Stimulated activated CD4-positive, alpha-beta T cell treated with anti-CD3 and anti-CD28 coated beads, Interleukin-12 subunit alpha, Interleukin-12 subunit beta, amount 100 ng/mL, for 48 hours (primary cell): ENCODE measurements at places on chromosomes 3 and 15.
A peak's percentile ranks its signal among the peaks of the same experiment; 100 is the strongest.

GRCh38 chr15:62389885-62390790, 225.1 kb upstream of the C2CD4B start:
- peak; percentile 38 for DNase-seq

DNA sequence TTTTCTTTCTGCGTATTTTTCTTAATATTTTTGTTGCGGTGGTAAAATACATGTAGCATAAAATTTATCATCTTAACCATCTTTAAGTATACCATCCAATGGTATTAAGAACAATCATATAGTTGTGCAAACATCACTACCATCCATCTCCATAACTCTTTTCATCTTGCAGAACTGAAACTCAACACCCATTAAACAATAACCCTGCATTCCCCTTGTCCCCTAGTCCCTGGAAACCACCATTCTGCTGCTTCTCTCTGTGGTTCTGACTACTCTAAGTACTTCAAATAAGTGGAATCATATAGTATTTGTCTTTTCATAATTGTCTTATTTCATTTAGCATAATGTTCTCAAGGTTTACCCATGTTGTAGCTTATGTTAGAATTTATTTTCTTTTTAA, 67.3 kb upstream of the EOMES start:
- no peak for DNase-seq

DNA sequence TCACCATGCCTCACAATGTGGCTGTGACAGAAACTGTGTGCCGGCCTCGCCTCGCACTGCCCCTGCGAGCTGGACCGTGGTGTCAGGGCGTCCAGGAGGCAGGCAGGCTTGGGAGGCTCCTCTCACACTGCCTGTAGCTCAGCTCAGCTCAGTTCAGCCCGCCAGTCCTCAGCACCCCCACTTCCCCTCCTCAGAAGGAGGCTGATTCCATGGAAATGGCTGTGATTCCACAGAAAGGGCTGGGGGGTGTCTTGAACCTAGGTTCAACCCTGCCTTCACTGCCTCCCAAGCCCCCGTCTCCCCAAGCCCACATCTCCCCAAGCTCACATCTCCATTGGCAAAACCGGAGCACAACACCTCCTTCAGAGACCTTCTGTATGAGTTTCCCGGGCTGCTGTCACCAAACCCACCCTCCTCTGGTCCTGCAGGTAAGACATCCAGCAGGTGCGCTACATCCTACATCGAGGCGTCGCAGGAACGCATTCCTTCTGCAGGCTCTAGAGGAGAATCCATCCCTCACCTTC, 94.0 kb downstream of the OCA2 start:
- DNase-seq: no peak

- no peak for DNase-seq
Observed at GRCh38 chr15:52511084-52511483, 17.6 kb downstream of the MYO5A start.

DNA sequence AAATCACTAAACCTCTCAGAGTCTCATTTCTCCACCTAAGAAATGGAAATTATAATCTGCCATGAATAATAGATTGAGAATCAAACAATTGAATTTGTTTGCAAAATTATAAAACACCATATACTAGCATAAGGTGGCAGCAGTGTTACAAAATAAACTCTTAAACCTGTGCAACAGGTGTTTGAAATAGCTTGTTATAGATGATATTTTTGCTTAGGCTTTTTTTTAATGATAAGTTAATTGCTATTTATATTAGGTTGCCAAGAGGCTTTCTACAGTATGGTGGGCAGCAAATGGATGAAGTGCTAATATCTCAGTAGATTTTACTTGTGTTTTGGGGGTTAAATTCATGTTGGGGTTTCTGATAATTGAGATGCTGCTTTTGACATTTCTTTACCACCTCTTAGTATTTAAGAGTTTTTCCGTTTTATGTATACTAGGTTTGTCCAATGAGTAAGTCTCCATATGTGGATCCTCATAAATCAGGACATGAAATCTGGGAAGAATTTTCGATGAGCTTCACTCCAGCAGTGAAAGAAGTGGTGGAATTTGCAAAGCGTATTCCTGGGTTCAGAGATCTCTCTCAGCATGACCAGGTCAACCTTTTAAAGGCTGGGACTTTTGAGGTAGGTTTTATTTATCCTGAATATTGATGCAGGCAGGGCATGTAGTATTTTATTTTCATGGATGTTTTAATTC, 19.6 kb downstream of the NR1D2 start:
- DNase-seq: no peak

DNA sequence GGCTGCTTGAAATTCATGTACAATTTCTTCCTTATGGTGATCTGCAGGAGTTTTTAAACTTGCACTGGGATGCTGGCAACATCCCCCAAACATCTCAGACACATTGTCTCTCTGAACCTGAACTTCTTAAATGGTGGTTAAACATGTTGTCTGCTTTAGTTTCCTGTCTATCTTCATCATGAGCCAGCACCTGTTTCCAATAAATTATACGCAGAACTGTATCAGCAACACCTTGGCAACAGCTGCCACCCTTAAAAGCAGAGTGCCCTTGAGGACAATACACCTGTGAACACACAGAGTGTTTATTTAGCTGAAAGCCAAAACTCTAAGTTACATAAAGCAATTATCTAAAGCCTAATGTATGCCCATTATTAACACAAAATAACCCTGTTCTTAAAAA, 242.9 kb downstream of the WNT5A start:
- no peak for DNase-seq

DNA sequence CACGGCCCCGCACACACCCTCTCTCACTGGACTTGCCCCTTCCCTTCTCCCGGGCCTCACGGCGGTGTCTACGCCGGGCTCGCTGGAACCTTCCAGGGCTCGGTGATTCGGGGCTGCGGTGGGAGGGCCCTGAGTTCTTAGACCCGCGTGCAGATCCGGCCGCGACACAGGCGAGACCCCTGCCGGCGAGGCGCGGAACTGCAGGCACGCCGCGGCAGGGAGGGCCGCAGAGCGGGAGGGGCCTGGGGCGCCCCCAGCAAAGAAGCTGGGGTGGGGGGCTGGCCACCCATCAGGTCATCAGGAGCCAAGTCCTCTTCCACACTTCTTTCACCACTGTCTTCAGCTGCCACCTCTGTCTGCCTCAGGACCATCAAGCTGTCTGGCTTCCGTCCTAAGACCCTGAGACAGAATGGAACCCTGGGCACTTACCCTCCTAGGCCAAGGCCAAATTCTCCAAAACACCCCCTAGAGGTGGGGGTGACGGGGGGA, 164.5 kb downstream of the XXYLT1 start:
- DNase-seq: peak; percentile 30

DNA sequence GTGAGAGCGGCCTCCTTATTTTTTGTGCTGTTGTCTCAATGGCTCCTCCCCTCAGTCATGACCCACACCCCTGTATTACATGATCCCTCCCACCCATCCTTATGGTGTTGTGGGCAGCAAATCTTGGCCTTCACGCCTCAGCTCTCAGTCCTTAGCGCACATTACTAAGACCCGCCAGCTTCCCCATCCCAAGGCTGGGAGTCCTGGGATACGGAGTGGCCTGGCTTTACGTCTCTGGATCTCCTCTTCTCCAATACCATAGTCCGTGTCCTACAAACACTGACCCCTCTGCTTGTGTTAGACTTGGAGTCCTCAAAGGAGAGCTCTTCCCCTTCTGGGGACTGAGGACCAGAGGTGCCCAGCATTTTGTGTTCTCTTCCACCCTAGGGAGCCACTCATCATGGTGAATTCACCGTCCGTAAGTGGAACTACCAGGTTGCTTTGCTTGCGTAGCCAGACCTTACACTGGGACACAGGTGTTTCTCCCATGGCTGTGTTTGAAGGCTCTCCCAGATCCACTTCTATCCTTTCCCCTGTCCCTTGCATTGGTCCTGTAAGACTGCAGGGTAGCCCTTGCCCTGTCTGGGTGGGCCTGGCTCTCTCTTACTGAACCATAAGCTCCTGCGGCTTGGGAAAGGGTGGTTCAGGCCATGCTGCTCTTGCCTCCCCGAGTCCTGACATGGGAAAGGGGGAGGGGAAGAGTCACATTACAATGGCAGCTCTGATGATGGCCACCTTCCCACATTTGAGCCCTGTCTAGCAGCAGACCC, 13.6 kb downstream of the GRM2 start:
- no peak for DNase-seq

DNA sequence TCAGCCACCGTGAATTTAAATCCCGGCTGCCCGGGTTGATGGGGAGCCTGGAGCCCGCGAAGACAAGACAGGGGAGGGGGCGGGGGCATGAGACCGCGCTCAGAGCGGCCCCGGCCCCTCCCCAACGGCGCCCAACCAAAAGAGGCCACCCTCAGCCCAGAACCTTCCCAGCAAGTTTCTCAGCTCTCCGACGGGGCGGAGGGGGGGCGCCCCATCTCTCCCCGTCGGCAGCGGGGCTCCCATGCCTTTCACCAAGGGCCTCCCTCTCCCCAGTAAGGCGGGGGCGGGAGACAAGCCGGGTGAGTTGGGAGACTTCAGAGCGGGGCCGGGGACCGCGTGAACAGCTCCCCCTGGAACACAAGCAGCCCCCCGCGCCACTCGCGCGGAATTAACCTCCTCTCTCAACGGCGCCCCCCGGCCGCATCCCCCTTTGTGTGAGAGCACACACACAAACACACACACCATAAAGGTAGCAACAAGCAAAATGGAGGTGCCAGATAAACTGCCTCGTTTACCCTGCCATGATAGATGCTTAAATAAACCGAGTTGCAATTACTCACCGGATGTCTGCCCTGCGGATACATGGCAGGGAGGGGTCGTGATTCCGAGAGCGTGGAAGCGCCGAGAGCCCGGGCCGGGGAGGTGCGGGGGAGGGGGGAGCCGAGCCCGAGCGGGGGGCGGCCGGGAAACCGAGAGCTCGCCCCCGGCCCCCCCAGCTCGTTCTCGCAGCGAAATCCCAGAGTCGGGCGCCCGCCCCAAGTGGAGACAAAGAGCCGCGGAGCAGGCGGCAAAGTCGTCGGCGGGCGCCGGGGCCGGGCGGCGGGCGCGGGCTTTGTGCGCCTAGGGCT, 1.3 kb downstream of the TLE3 start:
- DNase-seq: peak; percentile 43

DNA sequence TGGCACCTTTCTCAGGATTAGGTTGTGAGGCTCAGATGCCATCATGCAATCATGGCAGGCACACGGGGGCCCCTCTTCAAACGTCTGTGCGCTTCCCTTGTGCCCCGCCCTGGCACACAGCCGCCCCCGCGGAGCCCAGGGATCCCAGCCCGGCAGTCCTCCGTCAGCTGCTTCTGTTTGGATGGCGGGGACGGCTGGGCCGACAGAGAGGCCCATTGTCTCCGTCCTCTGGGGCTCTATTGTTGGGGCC, 849 bp upstream of the HDAC11 start:
- DNase-seq: no peak

DNA sequence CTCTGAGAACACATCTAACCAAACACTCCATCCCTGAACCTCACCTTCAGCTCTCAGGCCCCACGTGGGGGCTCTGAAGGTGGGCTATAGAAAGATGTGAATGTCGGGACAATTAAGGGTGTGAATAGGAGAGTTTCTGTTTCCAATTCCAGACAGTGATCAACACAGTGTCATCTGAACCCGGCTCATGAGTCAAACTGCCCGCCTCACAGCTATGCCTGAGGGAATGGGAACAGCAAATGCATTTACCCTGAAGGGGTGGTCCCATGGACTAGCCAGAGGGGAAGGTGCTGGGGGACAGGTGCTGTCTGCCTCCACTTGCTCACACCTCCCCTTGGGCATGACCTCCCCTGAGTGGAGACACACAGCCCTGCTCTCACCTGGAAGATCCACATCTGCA, 6.3 kb downstream of the RTP2 start:
- no peak for DNase-seq

DNA sequence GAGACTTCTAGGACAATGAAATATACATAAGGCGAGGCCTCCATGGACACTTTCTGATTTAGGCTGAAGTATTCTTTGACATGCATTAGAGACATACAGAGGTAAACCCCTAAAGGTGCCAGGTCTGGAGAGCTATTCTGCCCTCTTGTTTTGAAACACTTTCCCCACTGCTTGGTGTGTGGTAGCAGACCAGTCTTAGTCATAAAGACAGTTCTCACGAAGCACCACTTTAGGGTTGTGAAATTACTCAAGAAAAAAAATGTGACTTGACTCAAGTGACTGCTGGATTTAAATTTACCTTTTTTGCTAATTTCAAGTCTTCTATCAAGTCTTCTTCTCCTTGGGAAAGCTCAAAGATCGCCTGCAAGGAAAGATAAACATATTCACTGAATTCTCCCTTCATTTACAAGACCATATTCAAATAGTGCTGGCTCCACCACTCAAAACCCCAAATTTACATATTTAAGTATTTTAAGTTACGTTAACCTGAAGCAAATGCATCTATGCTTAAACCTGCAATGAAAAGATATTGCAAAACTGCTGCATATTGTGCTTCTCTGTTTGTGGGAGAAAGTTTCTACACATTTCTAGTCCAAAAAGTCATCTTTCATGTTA, 48.4 kb downstream of the ARHGEF3 start:
- DNase-seq: no peak

- DNase-seq: no peak
Observed at GRCh38 chr15:52181938-52182780, 9.0 kb downstream of the GNB5 start.

DNA sequence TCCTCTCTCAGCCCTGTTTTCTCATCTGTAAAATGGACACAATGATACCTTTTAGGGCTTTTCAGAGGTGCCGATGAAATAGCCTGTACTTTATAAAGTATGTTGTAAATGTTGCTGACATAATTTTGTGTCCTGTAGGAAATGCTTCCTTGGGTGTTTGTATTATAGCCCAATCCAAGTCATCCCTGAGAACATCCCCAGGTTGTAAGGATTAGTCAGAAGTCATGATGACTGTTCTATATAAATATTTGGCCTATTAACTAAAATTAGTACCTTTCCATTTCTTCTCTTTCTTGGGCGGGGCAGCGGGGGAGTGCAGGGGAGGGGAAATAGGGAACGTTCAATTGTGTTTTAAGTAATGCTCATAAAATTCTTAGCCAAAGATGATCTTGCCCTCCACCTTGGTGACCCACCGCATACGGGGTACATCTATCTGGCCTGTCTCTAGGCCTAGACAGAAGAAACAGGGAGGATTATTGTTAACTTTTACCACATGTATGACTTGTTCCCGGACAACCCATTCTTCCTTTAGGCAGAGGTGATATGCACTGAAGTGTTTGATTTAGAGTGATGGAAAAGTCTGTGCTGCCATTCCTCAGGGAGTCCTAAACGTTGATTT, 120.7 kb downstream of the VGLL4 start:
- DNase-seq: no peak

DNA sequence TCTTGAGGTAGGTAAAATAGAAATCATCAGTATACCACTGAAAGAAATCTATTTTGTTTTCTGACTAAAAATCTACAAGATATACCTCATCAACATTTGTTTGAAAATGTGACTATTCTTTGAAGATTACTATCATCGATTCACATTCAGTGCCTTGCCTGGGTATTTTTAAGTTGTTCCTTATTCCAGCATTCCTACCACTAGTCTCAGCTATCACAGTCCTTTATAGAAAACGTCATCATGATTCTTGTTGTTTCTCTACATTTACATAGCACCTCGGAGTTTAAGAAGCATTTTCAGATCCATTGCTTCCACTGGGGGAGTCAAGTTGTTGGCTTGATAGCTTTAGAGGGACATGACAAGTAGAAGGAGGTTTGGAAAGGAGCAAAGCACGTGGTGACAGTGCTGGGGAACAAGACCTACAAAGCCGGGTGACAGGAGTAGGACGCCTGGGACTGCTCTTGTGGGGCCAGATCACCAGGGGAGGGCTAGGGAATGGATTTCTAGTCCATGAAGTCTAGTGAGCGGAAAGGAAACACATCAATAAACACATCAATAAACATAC, 61.5 kb downstream of the HES1 start:
- no peak for DNase-seq

- DNase-seq: no peak
Observed at GRCh38 chr3:31067004-31067403, 172.5 kb upstream of the GADL1 start.

GRCh38 chr3:107988460-107989175, 102.2 kb downstream of the CD47 start:
- no peak for DNase-seq
